A549 treated with DMSO at 1 μM for 4 hours (cell line): ENCODE measurements at places on chromosomes 11 and 22. TPM values are rescaled to one million over a fixed set of nuclear protein-coding genes. Genes with fewer than 3 reads are reported as not detected.

The CFL1 gene
- 2,114 to 2,300 TPM (median 2,193 TPM) in 5 replicates for total RNA-seq

The WNT7B gene
- total RNA-seq: 123 to 151 TPM (median 140 TPM) in 5 replicates

The TRPM5 gene
- not detected in 5 replicates for total RNA-seq

The STK33 gene
- total RNA-seq: 3.2 to 4.7 TPM (median 3.6 TPM) in 5 replicates
